ENCODE measurements at places on chromosomes 5 and 9. TPM values are rescaled to one million over a fixed set of nuclear protein-coding genes. Genes with fewer than 3 reads are reported as not detected.

SLC27A4 gene
- total RNA-seq: 28.0 TPM

SOHLH1 gene
- total RNA-seq: not detected

GLRA1 gene
- total RNA-seq: not detected

EGFL7 gene
- 272 TPM for total RNA-seq

RASGRF2 gene
- total RNA-seq: 8.8 TPM

DND1 gene
- total RNA-seq: 2.9 TPM

PCDHA5 gene
- total RNA-seq: 0.25 TPM

- H3K27ac ChIP-seq: peak overlapping the region; percentile 100
- peaks cover 29% of the 10 kb centered on the region for H3K4me1 ChIP-seq
- no peaks in the 10 kb centered on the region for H3K27me3 ChIP-seq
- no peaks in the 10 kb centered on the region for H3K36me3 ChIP-seq
These were observed 683 bp upstream of the ZFAND5 start for GRCh38 chr9:72365525-72366256.

DNA sequence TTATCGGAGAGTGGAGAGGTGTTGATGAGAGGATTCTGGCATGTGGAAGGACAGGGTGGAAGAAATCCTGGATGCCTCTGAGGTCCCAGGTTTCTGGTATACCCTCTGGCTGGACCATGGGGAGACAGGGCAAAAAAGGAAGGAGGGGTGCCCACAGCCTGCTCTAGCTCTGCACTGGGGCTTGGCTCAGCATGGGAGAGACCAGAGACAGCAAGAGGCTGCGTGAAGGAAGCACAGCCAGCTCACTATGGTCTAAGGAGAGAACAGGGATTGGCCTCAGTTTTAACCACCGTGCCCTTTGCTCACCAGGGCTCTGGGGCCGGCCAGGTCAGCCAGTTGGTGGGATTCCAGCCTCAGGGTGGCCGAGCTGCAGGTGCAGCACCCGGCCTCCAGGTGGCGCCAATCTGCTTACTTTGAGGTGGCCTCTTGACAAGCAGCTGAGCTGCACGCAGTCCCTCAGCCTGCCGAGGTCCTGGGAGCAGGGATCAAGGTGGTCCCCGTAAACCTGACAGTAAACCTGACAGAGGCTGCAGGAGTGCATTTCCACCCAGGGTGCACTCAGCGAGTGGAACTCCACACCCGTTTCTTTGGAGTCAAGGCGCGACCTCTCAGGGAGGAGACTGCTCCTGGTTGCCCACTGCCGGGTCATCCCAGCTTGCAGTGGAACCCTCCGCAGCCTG, 25.0 kb upstream of the SPTLC1 start:
- peak overlapping the region; percentile 53 for H3K4me3 ChIP-seq
- peaks cover 19% of the 10 kb centered on the region for H3K4me1 ChIP-seq
- peak overlapping the region; percentile 71 for H3K27ac ChIP-seq
- no peaks in the 10 kb centered on the region for H3K36me3 ChIP-seq

DNA sequence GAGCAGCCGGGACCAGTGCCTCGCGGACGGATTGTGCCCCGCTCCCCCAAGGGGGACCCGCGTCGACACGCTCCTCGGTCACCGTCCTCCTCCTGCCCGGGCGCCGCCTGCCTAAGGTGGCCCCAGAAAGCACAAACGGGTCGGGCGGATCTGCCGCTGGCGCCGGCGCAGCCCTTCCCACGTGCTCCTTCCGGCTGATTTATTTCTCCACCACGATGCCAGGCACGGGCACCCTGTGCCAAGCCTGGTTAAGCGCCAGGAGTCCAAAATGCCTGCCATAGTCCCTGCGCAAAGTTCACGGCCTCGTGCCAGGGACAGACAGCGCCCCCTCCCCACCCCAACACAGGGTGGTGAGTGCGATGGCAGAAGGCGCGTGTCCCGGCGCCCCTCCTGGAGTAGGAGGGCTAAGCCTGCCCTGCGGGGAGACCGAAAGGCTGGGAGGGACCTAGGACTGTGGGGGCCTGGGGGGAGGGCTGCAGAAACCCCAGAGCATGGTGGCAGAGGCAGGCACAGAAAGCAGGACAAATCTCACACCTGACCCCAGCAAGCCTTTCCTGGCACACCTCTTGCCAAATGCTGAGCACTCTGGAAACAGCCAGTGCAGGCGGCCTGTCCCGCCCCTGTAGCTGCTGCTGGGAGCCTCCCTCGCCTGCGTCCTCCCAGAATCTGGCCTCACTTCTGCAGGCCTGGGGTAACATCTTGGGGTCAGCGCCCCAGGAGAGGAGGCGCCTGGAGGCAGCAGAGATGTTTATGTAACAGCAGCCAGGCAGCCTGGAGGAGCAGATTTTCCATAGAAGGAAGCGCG, 1.1 kb upstream of the NOTCH1 start:
- peak overlapping the region; percentile 98 for H3K27ac ChIP-seq
- no peaks in the 10 kb centered on the region for H3K27me3 ChIP-seq
- peak overlapping the region; percentile 73 for H3K4me3 ChIP-seq
- H3K4me1 ChIP-seq: peaks cover 81% of the 10 kb centered on the region
- H3K36me3 ChIP-seq: peaks cover 8% of the 10 kb centered on the region
- DNase-seq: no peak

DNA sequence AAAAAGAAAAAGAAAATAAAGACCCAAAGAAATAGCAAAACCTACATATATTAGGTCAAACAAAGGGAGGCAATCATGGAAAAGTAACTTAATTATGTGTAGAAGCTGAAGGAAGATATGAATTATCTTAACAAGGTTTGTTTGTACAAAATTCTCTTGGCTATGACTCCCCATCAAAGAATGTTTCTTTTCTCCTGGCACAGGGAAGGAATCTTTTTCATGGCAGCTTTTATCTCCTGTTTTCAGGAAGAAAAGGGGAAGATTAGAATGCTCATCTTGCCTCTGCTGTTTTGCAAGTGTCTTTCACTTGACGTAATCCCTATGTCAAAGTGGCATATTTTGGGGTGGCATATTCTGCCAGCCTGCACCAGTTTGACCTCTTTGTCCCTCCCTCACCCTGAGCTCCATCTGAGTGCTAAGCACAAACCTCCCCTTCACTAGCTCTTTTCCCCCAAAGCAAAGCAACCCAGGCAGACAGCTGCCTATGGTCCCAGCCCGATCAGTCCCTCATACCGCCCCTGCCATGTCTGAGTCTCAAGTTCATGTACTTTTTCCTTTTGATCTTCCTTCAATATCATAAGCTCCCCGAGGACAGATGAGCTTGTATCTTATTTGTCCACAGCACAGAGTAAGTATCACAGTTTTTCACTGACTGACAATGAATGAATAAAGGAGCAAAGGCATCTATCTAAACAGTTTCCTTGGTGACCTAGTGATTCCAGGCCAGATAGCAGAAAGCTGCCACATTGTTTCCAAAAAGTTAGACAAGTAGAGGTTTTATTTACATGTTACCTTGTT, 242.8 kb upstream of the ANKRD55 start:
- H3K36me3 ChIP-seq: no peaks in the 10 kb centered on the region
- peaks cover 19% of the 10 kb centered on the region for H3K4me1 ChIP-seq
- H3K4me3 ChIP-seq: no peak overlapping the region
- no peak overlapping the region for H3K27ac ChIP-seq
- DNase-seq: no peak

GRCh38 chr5:54615381-54615780, 97.8 kb downstream of the SNX18 start:
- H3K4me1 ChIP-seq: peaks cover 8% of the 10 kb centered on the region
- H3K4me3 ChIP-seq: no peak overlapping the region
- H3K27ac ChIP-seq: no peak overlapping the region
- DNase-seq: no peak

DNA sequence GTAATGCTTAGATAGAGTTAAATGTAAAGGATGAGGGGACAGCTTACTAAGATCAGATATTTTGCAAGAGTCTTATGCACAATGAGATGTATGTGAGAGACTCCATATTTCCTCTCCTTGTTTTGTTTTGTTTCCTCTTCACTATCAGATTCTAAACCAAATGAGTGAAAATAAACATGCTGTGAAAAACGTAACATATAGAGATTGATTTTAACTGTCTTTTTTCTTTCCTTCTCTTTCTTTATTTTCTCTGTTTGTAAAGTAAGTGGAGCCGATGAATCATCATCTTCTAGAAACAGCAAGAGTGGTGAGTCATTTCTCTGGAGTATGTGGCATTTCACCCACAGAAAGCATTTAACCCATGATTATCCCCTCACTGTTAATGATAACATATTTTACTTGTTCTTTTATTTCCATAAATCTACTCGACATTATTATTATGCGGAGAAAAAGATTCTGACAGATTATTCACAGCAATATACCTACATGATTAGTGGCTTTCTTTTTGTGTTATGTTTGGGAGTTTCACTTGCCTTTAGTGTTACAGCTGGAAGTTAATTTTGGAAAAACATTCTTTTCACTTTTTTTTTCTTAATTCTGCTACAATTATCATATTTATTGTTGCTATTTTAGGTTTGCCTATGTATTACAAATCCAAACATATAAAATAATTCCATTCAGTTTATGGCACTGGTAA, 2.1 kb upstream of the ANXA1 start:
- no peak for DNase-seq
- H3K27me3 ChIP-seq: no peaks in the 10 kb centered on the region
- no peak overlapping the region for H3K4me3 ChIP-seq

- H3K4me3 ChIP-seq: no peak overlapping the region
- no peaks in the 10 kb centered on the region for H3K36me3 ChIP-seq
- H3K27ac ChIP-seq: peak overlapping the region; percentile 87
- no peaks in the 10 kb centered on the region for H3K27me3 ChIP-seq
These were observed 3.0 kb downstream of the ARSI start for GRCh38 chr5:150299571-150300327.

GRCh38 chr9:21095561-21095960, 17.8 kb upstream of the IFNB1 start:
- H3K36me3 ChIP-seq: no peaks in the 10 kb centered on the region
- H3K27ac ChIP-seq: no peak overlapping the region
- H3K4me1 ChIP-seq: peaks cover 14% of the 10 kb centered on the region

DNA sequence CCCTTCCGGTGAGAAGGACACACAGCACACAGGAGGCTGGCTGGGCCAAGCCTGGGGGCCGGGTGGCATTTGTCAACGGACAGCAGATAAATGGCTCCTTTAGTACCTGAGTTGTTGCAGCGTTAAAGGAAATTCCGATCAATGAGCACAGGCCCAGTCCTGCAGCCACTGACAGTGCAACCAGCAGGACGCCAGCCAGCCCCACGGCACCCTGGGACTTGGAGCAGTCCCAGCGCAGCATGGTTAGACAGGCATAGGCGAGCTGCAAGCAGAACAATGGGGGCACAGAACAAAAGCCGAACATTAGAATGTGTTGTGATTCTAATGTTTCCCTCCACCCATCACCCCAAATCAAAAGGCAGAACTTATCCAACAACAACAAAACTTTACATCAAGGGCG, 39.3 kb downstream of the PTCH1 start:
- no peaks in the 10 kb centered on the region for H3K36me3 ChIP-seq
- H3K4me1 ChIP-seq: no peaks in the 10 kb centered on the region
- H3K27me3 ChIP-seq: no peaks in the 10 kb centered on the region
- H3K27ac ChIP-seq: no peak overlapping the region
- H3K4me3 ChIP-seq: no peak overlapping the region
- no peak for DNase-seq

DNA sequence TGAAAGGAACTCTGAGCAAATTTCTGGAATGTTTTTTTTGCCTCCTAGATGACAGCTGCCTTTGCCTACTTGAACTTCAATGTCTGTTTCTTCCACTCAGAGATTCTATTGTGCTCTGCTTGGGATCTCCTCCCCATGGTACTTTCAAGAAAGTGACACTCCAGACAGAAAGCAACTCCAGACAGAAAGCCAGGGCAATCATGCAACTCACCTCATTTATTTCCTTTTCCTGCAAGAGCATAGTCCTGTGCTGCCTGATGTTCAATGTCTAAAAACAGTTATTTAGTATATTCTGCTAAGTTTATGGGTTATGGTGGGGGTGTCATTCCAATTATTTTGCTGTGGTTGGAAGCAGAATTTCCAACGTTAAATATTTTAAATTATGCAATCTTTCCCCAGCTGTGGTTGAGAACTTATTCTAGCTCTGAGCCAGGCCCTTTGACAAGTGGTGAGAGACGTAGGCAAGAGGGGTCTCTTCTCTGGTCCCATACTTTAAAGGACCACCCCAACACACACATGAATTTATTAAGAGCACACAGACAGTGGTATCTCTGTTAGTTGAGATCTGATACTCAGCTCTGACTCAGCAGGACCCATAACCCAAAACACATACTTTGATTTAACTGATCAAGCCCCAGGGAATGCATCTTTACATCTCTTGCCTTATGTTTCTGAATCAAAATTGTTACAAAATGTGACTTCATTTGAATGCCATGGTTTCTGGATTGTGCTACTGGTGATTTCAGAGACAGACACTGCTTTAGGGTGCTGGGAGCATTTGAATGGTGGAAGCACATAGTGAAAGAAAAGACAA, 39.5 kb upstream of the MAMDC2 start:
- H3K27me3 ChIP-seq: no peaks in the 10 kb centered on the region
- no peak for DNase-seq
- H3K4me1 ChIP-seq: no peaks in the 10 kb centered on the region

DNA sequence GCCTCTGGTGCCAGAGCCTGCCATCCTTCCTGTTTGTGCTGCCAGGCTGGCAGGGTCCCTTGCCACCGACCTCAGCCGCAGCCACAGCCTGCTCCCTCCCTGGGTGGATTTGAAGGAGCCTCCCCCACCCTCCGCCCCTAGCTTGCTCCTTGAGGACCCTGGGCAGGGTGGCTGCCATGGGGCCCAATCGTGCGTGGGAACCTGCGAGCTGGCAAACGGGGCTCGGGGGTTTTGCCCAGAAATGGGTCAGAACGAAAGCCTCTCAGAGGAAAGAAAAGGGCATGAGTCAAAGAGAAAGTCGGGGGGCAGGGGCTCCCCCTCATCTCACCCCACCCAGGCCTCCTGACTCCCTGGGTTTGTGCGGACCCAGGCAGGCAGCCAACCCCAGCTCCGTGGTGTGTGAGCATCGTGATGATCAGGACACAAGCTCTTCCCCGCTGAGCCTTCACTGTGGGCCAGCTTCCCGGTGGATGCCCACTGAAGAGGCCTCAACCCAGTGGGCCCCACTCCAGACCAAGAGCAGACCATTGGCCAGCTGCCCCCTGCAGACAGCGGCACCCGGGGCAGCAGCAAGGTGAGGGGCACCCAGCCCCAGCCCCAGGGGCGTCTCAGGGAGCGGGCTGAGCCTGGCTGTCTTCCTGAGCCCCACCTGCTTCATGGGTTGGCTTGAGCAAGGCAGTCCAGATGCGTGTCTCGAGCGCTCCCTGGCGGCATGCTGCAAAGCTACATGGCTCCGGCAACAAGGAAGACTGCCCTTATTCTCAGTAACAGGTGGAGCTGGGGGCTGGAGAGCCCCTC, 3.0 kb upstream of the FUT7 start:
- H3K4me1 ChIP-seq: peaks cover 15% of the 10 kb centered on the region
- H3K27me3 ChIP-seq: no peaks in the 10 kb centered on the region
- no peak overlapping the region for H3K4me3 ChIP-seq
- H3K27ac ChIP-seq: no peak overlapping the region
- peaks cover 7% of the 10 kb centered on the region for H3K36me3 ChIP-seq

GRCh38 chr5:1510151-1510561, 13.6 kb downstream of the LPCAT1 start:
- no peak for DNase-seq
- peaks cover 6% of the 10 kb centered on the region for H3K36me3 ChIP-seq
- no peak overlapping the region for H3K27ac ChIP-seq

DNA sequence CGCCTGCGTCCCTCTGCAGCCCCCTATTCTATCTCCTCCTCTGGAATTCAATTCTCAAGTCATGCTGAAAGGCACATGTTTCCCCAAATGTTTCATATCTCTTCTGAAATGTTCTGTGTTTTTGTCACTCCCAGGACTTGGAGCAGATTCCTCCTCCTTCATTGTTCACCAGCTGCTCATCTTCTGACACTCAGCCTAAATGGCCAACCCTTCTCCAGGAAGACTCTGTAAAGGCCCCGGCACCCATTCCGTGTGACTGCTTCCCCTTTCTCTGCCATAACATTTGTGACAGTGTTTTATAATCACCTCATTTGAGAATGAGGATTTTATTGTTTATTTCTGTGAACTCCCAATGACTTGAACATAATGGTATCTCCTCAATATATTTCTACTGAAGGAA, 170.8 kb upstream of the ADAMTS16 start:
- H3K4me3 ChIP-seq: no peak overlapping the region
- no peaks in the 10 kb centered on the region for H3K27me3 ChIP-seq
- H3K36me3 ChIP-seq: no peaks in the 10 kb centered on the region
- DNase-seq: no peak
- no peaks in the 10 kb centered on the region for H3K4me1 ChIP-seq

All from vagina (tissue), 2 donors.